Stimulated activated CD4-positive, alpha-beta T cell treated with anti-CD3 and anti-CD28 coated beads, Interleukin-15, amount 100 ng/mL, for 1 hour (primary cell): ENCODE measurements at places on chromosomes 7 and 10.

- DNase-seq = no peak
Measured at GRCh38 chr10:111077785-111078504, 1.1 kb downstream of the ADRA2A start.

DNA sequence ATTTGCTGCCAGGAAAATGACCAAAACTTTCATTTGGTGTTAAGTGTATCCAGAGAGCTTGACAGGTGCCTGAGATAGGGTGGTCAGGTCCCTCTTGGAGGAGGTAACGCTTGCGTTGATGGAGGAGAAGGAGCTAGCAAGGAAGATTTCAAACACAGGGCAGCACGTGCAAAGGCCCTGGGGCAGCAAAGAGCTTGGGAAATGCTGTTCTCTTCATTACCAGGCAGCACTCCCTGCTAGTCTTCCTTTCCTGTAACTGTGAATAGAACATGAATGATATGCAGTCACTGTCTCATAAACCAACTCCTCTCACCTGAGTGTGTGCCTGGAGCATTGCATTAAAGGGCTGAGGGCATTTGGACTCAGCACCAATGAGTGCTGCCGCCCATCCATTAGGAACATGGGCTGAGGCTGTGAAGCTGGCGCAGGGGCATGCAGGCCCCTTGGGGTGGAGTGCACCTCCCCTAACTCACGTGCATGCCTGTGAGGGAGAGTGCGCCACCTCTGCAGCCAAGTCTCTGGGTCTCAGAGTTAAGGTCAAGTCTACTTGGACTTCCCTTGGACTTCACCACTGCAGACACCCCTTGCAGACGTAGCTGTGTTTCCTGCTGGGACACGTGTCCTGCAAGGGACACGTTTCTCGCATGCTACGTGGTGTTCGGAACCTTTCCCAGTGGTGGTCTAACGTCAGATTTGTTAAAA, 136.8 kb downstream of the PAXIP1 start:
- no peak for DNase-seq

- no peak for DNase-seq
Measured at GRCh38 chr7:140670343-140670935, 2.3 kb upstream of the ADCK2 start.

DNA sequence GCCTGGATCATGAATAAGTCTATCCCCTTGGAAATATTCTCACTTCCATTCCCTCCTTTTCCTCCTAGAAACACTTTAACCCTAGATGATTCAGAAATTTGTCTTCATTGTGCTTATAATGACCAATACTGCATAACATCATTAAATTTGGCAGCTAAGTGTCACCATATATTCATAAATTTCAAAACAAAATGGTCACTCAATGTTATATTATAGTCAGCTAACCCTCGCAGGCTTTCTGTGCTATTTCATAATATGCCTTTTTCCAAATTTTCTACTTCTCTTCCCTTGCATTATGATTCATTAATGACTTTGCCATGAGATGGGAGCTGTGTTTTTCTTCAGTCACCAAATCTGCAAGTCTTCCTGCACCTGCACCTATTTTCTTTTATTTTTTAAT, 308.3 kb upstream of the AKR1E2 start:
- DNase-seq = no peak

GRCh38 chr7:36758879-36759278, 34.6 kb upstream of the AOAH start:
- no peak for DNase-seq
